ENCODE measurements at places on chromosomes 5 and 9.

GRCh38 chr5:9654886-9655285, 24.7 kb upstream of the TAS2R1 start:
- DNase-seq, result no peak

GRCh38 chr9:126490214-126490631, 123.5 kb upstream of the LMX1B start:
- DNase-seq, result no peak

GRCh38 chr5:174636094-174636493, 88.3 kb upstream of the MSX2 start:
- no peak for DNase-seq

GRCh38 chr9:96071076-96071814, 195.8 kb downstream of the ERCC6L2 start:
- DNase-seq, result no peak

DNA sequence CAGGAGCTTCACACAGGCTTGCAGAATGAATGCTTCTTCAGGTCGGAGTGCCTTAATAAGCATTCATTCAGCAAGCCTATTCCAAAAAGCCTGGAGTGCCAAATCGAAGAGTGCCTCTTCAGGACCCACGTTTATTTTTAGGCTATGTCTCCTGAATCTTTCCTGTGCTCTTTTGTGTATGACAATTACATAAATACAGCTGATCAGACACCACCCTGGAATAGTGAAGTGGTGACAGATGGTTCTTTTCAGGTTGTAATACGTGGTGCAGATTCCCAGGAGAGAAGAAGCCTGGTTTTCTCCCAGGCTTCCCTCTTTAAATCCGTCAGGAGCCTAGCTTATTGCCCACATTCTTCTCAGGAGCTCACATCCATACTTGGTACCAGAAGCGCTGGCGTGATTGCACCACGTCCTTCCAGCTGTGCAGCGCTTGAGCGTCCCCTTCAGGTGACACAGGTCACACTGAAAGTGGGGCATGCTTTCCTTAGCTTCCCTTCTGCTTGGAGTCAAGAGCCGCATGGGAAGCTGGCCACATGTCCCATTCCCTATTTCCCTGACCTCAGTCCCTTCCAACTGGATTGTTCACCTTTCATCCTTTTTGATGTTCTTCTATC, 123.1 kb downstream of the ADCY2 start:
- peak; percentile 33 for DNase-seq

DNA sequence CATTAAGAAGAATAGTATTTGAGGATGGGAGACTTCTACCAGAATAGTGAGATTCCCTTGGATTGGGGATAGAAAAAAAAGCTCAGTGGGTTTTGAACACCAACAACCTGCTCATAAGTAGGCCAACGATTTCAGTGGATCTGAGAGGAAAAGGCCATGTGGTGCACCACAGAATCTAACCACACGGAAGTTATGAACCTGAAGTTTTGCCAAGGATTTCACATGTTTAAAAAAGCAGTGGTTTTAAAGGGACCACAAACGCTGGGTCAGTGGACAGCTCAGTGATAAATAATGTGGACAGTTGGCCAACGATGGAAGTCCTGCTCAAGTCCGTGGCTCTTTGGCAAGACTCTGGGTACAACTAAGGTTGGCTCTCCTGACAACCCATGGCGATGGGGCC, 107.2 kb upstream of the TXNDC8 start:
- DNase-seq, result no peak

DNA sequence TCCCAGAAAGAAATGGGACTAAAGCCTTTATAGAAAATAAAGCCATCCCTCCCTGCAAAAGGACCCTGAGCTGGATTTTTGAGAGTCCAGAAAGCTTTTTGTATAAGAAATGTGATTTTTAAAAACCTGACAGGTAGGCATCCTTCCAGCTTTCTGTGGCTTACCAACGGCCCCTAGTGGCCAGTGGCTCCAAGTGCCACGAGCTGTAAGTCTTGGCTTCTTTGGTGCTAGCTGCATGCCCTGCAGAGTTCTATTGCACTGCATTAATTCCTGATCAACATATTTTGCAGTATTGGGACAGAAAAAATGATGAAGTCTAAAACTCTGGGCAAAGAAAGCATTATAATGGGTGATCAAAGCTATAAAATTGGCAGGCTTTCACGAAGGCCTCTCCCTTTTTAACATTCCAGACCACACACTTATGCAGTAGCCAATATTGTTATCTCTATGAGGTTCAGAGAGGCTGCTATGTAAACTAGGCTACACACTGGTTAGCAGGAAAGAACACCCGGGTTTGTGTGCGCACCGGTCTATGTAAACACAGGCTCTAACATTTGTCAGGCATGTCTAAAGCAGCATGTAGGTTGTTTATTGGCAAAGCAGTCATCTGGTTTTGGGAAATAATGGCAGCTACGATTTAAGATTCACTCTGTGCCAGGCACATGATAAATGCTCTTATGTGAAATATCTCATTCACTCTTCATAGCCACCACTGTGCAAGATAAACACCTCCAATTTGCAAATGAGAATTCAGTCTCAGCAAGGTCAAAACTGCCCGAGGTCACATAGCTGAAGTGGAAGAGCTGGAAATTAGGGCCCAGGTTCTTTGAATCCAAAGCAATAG, 55.2 kb downstream of the NMUR2 start:
- no peak for DNase-seq

Measured in DMS 273 treated with DMSO at 0.1 percent for 48 hours (cell line).